Nucleus accumbens (tissue), 56 donors: ENCODE measurements at places on chromosomes 11 and 22.

DNA sequence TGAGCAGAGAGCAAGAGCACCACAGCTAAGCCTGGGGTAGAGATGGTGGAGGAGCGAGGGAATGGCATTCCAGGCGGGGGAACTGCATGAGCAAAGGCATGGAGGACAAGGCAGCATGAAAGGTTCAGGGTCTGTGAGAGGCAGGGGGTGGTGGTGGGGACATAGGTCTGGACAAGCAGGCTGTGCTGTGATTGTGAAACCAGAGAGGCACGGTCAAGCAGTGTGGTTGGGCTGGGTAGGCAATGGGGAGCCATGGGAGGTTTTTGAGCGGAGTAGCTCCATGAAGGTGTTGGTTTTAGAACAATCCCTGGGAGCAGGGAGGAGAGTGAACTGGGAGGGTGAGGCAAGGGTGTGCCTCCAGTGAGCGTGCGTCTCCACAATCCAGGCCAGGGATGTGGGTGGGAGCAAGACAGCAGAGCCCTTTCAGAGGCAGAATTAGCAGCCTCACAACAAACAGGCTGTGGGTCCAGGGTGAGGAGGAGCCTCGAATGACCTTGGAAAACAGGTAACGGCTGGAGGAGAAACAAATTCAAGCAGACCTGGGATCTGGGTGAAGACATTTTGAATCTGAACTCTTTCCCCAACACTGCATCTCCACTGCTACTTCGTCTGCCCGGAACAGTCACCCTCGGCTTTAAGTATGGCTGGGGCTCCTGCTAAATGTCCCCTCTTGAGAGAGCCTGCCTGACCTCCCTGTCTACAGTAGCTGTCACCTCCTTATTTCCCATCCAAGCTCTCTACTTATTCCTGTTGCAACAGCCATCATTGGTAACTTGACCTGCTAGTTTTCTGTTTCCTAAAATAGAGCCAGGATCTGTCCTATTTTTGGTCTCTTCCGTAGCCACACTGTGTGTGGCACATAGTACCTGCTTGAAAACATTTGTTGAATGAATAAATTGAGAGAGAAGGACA, 27.0 kb upstream of the TSPAN18 start:
- DNase-seq = no peak

DNA sequence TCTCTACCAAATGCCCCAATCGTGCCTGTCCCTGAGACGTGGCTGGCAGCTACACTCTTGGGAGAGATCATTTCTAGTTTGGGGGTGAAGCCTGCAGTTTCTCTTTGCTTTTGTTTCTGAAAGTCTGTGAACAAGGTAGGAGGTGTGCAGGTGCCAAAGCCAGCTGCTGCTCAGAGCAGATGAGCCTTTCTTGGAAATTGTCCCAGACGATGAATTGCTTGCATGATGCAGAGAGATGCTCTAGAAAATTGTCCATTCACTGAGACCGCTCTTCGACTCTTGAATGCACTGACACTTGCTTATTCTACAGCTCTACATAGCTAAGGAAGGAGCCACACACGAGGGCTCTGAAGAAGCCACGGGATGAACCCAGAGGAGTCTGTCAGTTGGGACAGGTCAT, 225.6 kb upstream of the E2F8 start:
- no peak for DNase-seq

- DNase-seq = no peak
These were observed 80.0 kb downstream of the C11orf91 start for GRCh38 chr11:33620423-33621171.

GRCh38 chr11:20608934-20609333, 9.5 kb downstream of the SLC6A5 start:
- no peak for DNase-seq

GRCh38 chr11:114166362-114166761, 106.9 kb downstream of the ZBTB16 start:
- DNase-seq = no peak

DNA sequence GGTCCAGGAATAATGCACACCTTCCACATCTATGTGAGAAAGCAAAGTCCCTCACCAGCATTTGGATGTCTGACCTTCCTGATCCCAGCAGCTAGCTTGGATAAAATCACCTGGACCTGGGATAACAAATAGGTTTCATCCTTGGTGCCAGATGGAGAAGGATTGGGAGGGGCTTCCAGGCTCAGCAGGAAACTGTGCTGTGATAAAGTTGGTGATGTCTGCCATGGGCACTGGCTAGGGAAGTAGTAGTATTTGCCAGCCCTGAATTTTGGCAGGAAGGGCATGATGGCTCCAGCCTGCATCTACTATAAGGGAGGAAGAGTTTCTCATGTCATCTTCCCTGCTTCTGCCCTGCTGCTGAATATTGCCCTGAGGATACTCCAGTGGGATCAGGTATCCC, 37.5 kb downstream of the C11orf91 start:
- DNase-seq = no peak

- no peak for DNase-seq
These were observed at the start of gene PRODH for GRCh38 chr22:18935889-18936529. TSS of gene PRODH (minus strand) at chr22:18936293. CDS start at chr22:18936287, 6 bp downstream.

GRCh38 chr11:35180317-35181233, 41.6 kb downstream of the CD44 start:
- no peak for DNase-seq
